Mucosa of descending colon (tissue), 3 donors: ENCODE measurements at places on chromosomes 2 and 18. TPM values are rescaled to one million over a fixed set of nuclear protein-coding genes. Genes with fewer than 3 reads are reported as not detected.
A peak's percentile ranks its signal among the peaks of the same experiment; 100 is the strongest.

The ITPRIPL1 gene
- 0.43 TPM for total RNA-seq

The SERPINB4 gene
- total RNA-seq = not detected

The CRYBA2 gene
- 1.2 TPM for total RNA-seq

The ERBB4 gene
- 0.25 TPM for total RNA-seq

The CMPK2 gene
- total RNA-seq = 9.8 TPM

The IGFBP5 gene
- total RNA-seq = 36.4 TPM

The IL36G gene
- total RNA-seq = not detected

The PPP1R1C gene
- total RNA-seq = not detected

The IAH1 gene
- total RNA-seq = 36.9 TPM

The ANTXR1 gene
- 10.7 TPM for total RNA-seq

DNA sequence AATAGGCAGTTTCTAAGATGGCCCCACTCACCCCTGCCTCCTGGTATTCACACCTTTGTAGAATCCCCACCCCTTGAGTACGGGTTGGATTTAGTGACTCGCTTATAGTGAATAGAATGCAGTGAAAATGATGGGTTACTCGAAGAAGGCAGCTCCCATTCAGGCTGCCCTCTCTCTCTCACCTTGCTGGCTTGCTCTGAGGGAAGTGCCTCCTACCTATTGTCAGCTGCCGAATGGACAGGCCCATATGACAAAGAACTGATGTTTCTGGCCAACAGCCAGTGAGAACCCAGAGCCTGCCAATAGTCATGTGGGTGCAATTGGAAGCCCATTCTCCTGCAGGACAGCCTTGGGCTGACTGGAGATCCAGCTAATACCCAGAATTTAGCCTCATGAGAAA, 22.1 kb upstream of the RNF103 start:
- no peak for DNase-seq

DNA sequence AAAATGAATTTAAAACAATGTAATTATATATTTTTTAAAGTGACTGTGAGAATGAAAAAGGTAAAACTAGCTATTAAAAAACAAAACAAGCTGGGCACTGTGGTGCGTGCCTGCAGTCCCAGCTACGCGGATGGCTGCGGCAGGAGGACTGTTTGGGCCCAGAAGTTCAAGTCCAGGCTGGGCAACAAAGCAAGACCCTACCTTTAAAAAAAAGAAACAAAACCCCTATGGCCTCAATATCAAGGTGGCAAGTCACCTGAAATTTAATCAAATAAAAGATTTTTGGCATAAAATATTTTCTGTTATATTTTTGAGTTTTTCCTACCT, 46.9 kb upstream of the STRN start:
- DNase-seq = no peak

- no peak for DNase-seq
Measured at GRCh38 chr18:48901145-48902022, 49.4 kb downstream of the SMAD7 start.

- DNase-seq = no peak
Measured at GRCh38 chr2:232276733-232277313, 101.7 kb upstream of the ALPP start.

- DNase-seq = no peak
Measured at GRCh38 chr2:35421485-35421884, 934.1 kb upstream of the CRIM1 start.

DNA sequence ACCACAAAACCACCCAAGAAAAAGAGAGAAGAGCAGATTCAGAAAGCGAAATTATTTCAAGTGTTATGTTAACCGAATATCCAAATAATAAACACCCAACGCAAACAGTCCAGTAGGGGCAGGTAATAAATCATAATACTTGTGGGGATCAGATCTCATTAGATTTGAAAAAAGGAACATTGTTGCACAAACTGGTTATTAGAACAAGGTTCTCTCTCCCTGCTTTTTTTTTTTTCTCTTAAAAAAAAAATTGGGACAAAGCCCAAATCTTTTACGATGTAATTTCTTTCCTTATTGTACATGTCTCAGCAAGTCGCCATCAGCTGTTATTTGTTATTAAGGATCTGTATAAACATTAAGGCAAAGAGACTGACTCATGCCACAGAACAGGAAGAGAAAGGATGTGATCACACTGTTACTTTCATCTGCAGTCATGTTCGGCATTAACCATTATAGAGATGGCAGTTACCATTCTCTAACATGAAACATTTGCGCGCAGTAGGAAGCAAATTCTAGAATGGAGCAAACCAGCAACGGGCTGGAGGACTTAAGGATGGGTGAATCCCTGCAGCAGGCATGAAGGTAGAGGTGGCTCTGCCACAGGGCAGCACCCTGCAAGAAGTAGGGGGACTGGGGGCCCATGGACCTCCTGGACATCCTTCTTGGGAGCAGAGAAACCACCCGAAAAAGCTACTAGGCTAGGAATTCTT, 42.0 kb downstream of the EPHA4 start:
- no peak for DNase-seq

DNA sequence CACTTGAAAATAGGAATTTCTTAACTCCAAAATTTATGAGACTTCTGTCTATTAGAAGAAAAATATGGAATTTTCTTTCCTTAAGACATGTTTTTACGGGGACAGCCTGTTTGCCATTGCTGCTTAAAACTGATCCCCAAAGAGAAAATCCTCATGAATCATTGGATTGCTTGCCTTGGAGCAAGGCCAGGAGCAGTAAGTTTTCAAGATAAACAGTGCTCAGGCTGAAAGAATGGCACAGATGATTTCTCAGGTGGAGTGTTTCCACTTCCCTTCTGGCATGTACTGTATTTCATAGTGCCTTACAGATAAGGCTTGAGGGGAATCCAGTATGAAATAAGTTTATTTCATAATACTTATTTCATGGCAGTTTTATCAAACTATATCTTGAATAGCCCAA, 74.3 kb upstream of the MMADHC start:
- no peak for DNase-seq

DNA sequence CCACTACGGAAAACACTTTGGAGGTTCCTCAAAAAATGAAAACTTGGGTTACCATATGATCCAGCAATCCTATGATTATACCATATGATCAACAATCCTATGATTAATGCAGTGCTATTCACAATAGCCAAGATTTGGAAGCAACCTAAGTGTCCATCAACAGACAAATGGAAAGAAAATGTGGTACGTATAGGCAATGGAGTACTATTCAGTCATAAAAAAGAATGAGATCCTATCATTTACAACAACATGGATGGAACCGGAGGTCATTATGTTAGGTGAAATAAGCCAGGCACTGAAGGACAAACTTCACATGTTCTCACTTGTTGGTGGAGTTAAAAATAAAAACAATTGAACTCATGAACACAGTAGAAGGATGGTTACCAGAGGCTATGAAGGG, 27.6 kb downstream of the CLHC1 start:
- no peak for DNase-seq

DNA sequence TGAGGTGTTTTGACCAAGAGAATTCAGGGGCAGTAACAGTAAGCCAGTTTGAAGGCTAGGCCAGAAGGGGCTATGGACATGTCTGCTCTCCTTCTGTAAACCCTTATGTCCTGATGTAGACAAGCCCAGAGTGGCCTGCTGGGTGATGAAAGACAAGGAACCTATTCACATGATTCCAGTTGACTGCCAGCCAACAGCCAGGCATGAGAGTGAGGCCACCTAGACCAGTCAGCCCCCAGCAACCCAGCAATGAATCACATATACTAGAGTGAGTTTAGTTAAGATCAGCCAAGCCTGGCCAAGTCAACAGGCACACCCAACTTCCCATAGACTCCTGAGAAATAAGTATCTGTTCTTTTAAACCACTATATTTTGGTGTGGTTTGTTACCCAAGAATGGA, 1889.7 kb upstream of the CELF4 start:
- no peak for DNase-seq

DNA sequence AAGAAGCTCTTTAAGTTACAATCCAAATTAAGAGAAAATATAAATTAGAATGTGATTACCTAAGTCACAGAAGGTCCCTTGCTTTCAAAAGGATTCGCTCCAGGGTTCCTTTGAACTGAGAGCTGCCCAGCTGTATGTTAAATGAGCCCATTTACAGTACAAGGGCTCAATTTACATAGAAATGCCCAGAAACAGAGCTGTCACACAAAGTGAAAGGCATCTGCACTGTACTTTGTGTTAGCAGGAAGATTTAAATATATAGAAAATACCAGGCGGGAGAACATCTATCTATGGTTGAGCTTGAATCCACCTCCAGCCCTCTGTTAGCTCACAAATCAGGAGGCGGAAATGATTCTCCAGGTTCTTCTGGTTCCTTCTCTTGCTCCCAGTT, 272.9 kb downstream of the PAX3 start:
- DNase-seq = no peak

- DNase-seq = no peak
Measured at GRCh38 chr2:122864728-122865127, 1109.3 kb downstream of the TSN start.

- DNase-seq = no peak
Measured at GRCh38 chr2:102143450-102143985, 972 bp downstream of the IL1R1 start.

DNA sequence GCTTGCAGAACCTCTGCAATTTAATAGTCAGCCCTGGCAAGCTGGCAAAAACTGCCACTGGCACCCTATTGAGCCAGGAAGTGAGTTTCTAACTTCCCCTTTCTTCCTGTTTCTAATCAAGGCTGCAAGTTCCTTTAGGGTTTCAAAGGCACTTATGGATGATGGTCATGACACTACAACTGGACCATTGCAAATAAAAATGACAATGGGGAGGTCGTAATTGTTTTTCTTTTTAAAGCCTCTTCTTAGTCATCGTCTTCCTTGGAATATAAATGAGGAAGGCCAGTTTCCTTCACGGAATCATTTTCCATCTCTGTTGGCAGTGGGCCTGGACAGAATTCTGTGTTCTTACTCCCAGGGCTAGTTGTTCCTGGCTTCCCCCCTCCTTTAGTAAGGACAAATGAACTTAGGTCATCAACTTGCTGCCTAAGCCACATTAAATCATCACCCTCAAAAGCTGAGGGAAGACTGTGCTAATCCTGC, 35.8 kb downstream of the SH3RF3 start:
- DNase-seq = no peak

DNA sequence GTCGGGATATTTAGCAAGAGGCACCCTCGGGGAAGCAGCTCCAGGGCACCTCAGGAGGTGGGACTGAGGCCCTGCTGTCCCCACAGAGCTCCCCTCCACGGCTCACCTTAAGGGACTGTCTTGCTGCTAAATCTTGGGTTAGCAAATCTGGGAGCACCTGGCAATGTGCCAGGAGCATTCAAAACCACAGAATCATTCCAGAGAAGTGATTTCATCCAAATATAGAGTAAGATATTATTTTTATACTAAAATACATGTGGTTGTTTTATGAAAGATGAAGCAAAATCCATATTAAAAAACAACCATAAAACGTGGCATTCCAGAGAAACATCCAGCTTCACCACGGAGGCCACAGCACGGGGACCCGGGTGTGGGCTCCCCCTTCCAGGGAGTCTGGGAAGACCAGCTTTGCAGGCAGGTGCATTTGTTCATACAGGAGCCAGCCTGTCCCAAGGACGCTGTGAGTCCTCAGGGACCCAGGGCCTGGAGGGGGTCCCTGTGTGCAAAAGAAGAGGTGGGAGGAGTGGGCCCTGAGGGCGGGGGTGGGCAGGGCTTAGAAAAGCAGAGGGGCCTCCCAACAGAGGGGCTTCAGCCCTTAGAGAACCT, 16.3 kb downstream of the HS1BP3 start:
- DNase-seq = peak; percentile 39

DNA sequence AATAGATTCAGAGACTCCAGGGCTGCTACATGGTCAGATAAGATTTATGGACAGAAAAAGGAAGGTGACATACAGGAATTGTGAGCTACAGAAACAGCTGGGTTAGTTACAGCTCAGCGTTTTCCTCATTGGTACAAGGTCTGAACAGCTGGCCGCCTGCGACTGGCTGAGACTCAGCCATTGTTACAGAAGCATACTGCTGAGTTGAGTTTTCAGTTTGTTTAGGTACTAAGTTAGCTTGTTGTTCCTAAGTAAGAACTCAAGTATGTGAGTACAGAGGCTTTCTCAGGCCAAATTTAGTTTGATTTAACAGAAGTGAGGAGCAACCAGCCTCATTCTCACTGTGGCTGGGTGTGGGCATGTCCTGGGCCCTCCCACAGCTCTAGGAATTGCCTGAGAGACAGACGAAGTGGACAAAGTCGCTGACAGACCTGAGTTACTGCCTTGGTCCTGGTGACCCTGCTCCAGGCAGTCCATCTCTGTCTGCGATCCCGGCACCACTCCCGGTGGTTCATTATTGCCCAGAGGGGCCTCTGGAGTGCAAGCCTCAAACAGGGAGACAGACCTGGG, 27.8 kb upstream of the RHOB start:
- no peak for DNase-seq

GRCh38 chr2:1894578-1894977, 150.3 kb upstream of the PXDN start:
- no peak for DNase-seq

- no peak for DNase-seq
Measured at GRCh38 chr2:3198119-3198518, 179.5 kb downstream of the EIPR1 start.

DNA sequence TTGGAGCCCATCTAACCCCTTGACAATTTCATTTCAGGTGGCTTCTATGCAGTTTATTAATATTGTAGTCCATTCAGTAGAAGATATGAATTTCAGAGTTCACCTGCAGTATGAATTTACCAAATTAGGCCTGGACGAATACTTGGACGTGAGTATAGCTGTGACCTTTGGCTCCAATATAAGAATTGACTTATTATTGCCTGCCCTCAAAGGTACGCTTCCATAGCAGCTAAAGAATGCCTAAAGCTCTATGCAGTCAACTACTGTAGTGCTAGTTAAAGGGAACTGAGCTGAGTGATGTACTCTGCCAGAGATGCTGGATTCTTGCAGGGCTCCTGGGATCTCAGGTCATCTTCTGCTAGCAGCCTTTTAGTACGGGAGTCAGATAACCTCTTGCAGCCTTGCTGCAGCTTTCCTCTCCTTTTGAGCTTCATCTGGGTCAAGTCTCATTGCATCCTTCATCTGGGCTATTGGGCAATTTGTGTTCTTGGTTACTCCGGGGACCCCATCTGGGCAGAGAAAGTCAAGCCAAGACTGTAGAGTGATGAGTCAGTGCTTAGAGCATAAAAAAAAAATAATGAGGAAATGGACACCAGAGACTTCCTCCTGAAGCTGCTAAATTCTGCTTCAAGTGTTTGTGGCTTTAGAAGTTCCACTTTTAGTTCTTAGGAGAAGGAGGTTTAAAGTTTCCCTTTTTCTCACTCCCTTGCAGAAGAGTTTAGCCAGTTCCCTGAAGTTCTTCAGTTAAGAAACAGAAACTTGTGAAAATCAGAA, 105.6 kb downstream of the PRPF40A start:
- DNase-seq = no peak
